ENCODE measurements at places on chromosomes 2 and 18.

GRCh38 chr2:177078416-177078815, 134.2 kb upstream of the HNRNPA3 start:
- no peak for DNase-seq

GRCh38 chr2:222627764-222628163, 28.1 kb downstream of the FARSB start:
- no peak for DNase-seq

DNA sequence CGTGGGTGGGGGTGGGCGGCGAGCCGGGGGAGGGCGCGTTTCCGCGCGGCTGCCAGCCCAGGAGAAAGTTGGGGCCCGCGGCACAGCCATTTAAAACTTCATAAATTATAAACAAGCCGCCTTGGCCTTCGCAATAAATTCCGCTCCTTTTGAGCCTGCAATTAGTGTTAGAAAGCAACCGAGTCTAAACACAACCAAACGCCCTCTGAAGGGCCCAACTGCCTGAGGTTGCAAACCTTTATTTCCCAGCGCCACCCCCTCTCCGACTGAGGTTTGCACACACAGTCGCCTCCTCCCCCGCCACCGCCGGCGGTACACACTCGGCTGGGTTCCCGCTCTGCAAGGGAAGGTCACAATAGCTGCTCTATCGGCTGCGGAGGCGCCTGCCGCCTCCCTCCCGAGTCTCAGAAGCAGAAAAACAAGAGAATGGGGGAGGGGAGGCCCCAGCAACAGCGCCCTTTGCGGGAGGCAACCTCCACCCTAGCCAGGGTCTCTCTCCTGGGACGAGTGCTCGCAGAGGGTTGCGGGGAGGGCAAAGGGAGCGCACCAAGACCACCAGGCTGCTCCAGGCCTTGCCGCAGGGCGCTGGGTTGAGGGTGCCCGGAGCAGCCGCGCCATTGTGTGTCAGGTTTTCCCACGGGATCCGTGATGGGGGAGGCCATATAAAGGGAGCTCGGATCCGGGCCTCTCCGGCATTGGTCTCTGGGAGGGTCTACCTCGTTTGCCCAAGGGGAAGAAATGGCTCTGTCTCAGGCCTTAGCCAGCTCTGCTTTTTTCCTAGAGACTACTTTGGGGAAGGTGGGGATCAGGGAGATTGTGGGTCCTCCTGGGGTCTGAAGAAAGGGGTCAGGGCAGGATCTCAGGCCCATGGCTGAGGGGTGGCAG, 13.4 kb upstream of the HOXD1 start:
- no peak for DNase-seq

DNA sequence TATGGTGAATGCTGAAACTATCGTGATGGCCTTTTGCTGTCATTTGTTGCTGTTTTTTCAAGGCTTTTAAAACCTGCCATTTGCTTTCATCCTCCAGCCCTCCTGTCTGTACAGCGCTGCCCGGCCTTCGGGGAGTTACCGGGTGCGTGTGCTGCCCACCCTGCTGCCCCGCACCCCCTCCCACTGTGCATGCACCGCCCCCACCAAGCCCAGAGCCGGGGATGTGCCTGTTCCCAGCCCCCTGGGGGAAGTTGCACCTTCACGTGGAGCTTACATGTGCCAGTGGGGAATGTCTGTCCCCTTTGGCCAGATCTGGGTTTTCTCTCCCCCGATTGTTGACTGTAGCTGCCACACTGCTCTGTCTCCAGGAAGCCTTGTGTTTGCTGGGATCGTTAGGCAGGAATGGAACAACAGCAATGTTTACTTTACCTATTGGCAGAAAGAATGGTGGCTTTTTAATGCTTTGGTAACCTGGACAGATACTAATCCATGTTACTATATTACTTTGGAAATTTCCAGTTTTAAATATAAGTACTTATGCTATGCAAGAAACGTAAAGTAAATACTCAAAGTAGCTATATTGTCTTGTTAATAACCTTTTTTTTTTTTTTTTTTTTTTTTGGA, 64.8 kb upstream of the RBM44 start:
- no peak for DNase-seq

GRCh38 chr2:37400041-37400440, 55.6 kb downstream of the QPCT start:
- no peak for DNase-seq

DNA sequence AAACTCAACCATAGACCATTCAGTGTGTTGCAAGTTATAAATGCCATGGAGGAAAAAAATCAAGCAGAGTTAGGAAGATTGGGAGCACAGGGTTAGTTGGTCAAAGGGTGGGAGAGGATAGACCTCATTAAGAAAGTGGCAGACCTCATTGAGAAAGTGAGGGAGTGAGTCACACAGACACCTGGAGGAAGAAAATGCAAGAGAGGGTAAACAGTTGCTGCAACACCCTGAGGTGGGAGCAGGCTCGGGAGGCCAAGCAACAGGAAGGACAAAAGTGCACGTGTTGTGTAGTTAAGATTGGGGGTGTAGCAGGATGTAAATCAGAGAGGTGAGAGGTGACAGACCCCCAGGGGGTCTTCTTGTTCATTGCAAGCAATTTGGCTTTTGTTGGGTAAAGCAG, 6.4 kb downstream of the IL1RL1 start:
- no peak for DNase-seq

DNA sequence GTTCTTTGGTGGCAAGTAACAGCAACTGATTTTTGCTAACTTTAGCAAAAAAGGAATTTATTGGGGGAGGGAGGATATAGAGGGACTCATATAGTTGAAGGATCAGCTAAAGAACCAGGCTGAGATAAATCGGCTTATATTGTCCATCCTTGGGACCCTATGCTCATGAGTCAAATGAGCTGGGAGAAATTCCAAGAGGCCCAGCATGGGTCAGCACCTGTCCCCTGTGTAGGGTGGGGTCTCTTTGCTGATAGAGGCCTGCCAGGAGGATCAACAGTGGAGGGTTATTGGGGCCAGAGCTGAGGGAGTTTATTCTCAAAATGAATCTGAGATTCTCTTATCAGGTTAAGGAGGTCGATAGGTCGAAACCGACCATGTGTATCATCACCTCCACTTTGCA, 97.2 kb downstream of the VAPA start:
- no peak for DNase-seq

- DNase-seq, result no peak
Observed at GRCh38 chr2:233098618-233099017, 38.5 kb downstream of the INPP5D start.

GRCh38 chr2:101516823-101517690, 42.1 kb upstream of the RFX8 start:
- DNase-seq, result no peak

- DNase-seq, result no peak
Observed at GRCh38 chr2:181910028-181910831, 18.7 kb downstream of the ITPRID2 start.

- DNase-seq, result no peak
Observed at GRCh38 chr2:58106896-58107295, 60.3 kb downstream of the VRK2 start.

DNA sequence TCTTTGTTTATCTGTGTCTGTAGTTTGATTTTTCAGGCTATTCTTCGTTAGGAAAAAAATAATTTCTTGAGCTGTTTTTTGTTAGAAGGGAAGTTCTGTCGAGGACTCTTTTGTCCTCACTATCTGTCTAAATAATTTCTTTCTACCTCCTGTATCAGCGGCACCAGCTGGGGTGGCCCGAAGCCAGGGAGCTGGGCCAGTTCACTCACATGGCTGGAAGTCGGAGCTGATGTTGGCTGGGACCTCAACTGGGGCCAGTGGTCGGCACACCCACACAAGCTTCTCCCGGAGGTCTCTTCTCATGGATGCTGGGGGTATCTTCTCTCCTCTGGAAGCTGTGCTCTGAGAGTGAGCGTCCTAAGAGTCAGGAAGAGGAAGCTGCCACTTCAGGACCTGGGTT, 8.0 kb upstream of the PDIA6 start:
- DNase-seq, result no peak

DNA sequence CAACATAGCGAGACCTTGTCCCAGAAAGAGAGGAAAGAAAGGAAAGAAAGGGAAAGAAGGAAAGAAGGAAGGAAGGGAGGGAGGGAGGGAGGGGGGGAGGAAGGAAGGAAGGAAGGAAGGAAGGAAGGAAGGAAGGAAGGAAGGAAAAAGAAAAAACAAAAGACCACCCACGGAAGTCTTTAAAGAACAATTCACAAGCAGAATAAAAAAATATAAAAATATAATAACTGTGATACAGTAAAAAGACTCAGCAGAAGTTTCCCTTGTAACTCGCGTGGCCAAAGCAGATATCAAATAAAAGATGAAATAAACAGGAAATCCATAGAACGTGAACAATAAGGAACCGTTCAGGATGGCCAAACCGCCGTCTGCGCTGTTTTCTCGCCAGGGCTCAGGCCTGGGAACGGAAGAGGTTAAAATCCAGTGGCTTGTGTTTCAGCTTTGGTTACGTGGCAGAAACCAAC, 1.2 kb upstream of the SLC1A4 start:
- DNase-seq, result no peak

DNA sequence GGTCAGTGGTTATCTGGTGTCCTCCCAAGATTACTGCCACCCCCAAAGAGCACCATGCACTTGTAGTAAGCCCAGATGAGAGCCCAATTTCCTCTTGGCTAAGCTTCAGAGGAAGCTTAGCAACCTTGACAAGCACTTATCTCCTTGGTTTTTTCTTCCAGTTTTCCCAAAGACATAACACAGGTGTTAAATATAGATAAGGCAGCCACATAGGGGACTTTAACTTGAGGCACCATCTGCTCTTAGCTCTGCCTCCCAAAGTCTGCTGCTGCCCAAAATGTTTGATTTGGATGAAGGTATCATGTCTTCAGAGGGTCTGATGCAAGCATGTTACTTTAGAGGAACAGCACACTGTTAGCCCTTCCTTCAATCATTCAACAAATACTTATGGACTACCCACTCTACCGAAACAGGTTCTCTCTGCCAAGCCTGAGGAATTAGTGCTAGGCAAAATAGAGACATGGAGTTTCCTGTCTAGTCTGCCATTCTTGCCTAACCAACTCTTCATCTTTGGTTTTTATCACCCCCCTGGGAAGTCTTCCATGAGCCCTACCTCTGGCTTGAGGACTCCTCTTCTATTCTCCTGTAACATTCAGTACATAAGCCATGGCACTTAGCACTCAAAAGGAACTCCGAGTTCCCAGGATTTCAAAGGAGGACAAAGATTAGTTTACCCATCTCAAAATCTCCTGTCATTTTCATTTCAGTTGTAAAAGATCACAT, 73.7 kb downstream of the SP3 start:
- no peak for DNase-seq

- no peak for DNase-seq
Observed at GRCh38 chr2:169862816-169863215, 35.6 kb downstream of the UBR3 start.

DNA sequence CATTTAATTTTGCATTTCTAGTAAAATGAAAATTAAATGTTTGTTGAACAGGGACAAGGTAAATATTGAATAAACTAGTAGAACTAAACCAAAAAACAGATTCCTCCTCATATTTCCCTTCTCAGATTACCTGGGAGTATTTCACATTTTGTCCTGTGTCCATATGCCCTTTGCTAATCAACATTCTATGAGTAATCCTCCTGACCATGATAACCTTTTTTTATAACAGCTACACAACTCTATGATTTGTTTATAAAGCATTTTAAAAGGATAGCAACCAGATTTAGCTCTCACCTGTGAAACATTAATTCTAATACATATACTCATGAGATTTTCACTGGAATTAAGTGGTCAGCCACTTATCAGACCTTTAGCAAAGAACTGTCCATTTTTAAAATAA, 7.1 kb upstream of the DSG2 start:
- no peak for DNase-seq

DNA sequence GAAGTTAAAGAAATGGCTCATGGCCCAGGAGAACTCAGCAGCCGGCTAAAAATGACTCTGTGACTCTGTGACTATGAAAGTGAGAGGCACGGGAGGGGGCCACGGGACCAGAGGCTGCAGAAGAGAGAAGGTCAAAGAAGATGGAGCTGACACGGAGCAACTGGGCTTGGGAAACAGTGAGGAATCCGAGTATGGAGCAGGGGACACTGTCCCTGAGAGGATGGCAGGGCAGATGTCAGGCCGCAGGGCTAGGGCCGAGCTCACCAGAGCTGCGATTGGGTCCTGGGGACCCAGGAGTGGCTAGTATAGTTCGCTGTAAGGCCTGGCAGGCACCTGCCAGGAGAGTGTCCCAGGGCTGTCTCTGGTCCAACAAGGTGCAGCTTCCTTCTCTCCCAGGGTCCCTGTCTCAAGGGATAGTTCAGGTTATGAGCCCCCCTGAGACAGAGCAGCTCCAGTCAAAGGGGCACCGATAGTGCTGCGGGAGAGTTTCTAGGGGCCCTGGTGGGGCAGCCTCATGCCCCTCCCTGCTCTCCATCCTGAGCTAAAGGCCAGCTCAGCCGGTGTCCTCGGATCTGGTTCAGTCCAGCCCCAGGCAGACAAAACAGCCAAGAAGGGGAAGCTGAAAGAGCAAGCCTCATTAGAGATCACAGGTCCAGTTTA, 42.7 kb downstream of the CIB4 start:
- no peak for DNase-seq

DNA sequence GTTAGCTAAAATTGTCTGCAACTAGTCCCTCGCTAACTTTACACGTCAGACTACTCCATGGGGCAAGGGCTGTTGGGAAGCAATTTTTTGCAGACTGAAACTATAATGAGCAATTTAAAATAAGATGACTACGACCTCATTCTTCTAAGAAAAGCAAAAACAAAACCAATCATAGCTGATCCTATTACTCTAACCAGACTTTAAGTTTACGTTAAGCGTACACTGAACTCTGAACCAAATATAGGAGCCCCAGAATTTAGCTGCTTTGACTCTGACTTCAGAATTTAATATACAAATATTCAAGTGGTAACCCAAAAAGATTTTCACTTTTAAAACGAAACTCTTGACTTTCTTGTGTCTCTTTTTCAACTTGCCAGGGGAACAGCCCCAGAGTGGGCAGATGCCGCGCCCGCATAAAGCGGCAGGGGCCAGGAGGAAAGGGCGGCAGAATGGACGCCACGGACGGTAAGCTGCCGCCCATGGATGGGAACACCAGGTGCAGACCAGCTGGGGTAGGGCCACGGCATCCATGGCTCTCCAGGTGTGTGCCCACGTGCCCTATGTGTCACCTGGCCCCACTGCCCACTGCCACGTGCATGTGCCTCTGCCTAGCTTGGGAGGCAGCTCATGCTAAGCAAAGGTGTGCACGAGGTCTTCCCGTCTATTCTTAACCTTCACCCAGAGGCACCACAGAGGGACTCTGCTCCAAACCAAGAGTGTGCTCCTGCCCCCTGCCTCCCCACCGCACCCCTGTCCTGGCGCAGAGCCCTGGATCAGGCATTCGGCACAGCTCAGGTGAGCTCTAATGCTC, 217.6 kb downstream of the HDAC4 start:
- DNase-seq, result no peak

All from stimulated activated CD4-positive, alpha-beta T cell treated with anti-CD3 and anti-CD28 coated beads, Interleukin-12 subunit alpha, Interleukin-12 subunit beta, amount 100 ng/mL, for 4 hours (primary cell).